CD4-positive, alpha-beta T cell treated with Interferon gamma for 1 hour (primary cell): ENCODE measurements at places on chromosomes 2 and 18.

GRCh38 chr18:45227001-45227742 lies 388.1 kb upstream of the SLC14A2 start:
- DNase-seq, result no peak

GRCh38 chr2:231666171-231667095 lies 41.9 kb upstream of the PTMA start:
- peak; percentile 73 for DNase-seq

GRCh38 chr2:218020966-218021535 lies 18.3 kb upstream of the TNS1 start:
- DNase-seq, result no peak

DNA sequence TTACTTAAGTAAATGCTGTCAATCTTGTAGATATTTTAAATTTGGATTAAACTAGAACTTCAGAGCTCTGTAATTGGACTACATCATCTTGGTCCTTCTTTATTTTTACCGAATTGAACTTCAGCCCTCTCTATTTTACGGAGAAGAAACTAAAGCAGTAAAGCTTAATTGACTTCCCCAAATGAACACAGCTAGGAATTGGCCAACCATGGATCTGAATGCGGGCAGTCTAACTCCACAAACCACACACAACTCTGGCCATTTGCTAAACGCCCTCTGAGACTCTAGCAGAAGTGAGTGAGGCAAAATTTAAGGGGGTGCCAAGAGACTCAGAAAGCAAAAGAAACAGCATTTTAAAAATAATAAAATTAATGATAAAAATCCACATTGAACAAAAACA lies 86.3 kb upstream of the KCTD1 start:
- no peak for DNase-seq

DNA sequence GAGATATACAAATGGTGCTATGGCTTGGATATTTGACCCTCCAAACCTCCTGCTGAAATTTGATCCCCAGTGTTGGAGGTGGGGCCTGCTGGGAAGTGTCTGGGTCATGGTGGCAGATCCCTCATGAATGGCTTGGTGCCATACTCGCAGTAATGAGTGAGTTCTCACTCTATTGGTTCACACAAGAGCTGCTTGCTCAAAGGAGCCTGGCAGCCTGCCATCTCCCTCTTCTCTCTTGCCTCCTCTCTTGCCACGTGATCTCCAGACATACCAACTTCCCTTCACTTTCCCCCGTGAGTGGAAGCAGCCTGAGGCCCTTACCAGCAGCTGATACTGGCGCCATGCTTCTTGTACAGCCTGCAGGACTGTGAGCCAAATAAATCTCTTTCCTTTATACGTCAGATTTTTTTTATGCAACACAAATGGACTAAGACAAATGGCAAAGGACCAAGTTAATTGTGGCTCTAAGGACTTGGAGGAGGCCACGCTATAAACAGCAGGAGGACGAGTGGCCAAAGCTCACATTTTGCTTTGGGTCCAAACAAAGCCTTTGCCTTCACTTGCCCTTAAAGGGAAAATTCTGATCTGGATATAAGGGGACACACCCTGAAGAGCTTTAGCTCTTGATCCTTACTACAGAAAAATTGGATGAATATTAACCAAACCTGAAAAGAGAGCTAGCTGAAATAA lies 214.7 kb downstream of the SS18 start:
- no peak for DNase-seq

- no peak for DNase-seq
These were observed 53.2 kb downstream of the PHLPP1 start for GRCh38 chr18:62768558-62768943.

DNA sequence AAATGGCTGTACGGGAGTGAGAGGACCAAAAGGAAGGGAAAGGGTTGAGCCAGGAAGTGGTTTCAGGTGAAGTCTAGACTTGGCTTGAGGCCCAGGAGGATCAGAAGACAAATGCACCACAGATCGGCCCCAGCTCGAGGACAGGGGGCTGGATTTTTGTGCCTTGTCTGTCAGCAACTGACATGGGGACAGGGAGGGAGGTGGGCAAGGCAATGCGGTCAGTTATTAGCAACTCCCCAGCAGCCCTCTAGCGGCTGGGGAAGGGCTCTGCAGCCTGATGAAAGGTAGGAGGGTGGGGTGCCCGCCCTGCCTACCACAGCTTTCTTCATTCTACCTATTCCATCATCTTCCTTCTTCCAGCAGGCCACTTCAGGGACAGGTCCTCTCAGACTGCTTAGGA lies 50.0 kb downstream of the CPO start:
- DNase-seq, result peak; percentile 4

DNA sequence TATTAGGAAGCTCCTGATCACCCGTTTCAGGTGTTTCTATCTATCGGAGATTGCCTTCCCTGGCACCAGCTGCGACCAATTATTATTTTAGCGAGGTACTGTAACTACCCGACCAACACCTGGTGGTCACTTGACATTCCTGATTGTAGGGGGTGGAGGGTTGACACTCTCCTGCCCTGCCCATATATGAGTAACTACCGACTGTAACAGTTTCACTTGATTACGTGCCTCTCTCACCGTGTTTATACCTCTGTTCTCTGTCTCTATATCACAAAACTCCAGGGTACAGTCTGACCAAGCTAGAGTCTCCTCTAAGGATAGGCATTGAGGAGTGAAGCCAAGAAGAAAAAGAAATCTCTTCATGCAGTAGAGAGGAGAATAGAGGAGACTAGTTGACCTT lies 268.0 kb upstream of the LRATD1 start:
- no peak for DNase-seq

DNA sequence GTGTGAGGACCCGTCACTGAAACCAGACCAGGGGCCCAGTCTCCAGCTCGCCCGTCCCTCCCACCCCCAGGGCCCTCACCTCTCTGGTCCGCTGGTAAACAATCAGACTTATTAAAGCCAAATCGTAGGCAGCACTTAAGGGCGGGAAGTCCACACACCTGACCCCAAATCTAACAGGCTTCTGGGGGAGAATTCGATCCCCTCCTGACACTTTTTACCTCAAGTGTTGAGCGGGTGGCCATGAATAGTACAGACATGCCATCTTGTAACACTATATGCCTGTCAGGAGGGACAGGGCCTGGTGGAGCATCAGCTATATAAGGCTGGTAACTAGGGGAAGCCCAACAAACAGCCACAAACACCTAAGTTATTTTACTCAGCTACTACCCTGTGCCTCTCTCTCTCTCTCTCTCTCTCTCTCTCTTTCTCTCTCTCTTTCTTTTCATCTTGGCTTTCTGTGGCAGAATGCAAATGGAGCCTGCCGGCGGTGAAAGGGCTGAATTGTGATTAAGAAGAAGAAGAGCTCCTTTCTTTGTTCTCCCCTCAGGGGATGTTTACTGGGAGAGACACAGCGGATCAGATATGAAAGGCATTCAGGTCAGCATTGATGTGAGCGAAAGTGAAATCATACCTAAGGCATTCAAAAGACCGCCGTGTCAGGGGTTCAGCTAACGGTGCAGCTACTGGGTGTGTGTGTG lies 9.5 kb downstream of the ZEB2 start:
- peak; percentile 72 for DNase-seq

GRCh38 chr2:9310798-9311197 lies 104.2 kb downstream of the ASAP2 start:
- DNase-seq, result no peak

DNA sequence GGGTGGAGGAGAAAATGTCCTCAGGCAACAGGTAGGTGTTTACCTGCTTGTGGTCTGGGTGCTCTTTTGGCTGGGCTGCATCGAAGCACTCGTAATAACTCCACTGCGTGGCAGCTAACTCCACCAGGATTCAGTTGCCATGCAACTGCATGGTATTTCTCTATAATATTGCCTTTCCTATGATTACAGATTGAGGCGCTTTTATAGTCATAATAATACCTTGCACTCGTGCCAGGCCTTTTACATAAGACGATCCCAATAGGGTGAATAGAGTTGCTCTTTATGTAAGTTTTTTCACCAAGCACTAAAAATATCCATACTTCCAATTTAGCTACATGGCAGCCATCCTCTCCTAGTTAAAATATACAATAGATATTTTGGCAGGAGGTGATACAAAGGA lies 19.7 kb upstream of the NYAP2 start:
- no peak for DNase-seq
